ENCODE measurements at places on chromosomes 1 and 21. TPM values are rescaled to one million over a fixed set of nuclear protein-coding genes. Genes with fewer than 3 reads are reported as not detected.

CHRNB2 gene
- total RNA-seq, result not detected

LEMD1 gene
- 2.2 TPM for total RNA-seq

ARTN gene
- 1.8 TPM for total RNA-seq

PI4KB gene
- total RNA-seq, result 71.3 TPM

ATP6V0B gene
- total RNA-seq, result 239 TPM

LYPD8 gene
- not detected for total RNA-seq

BLZF1 gene
- total RNA-seq, result 26.8 TPM

MFAP2 gene
- total RNA-seq, result 54.3 TPM

MYOM3 gene
- 0.44 TPM for total RNA-seq

LAMC1 gene
- total RNA-seq, result 144 TPM

SLC6A9 gene
- 12.4 TPM for total RNA-seq

NKAIN1 gene
- total RNA-seq, result not detected

Measured in left lung (tissue), 14 donors.